ENCODE measurements at places on chromosomes 11 and 22. TPM values are rescaled to one million over a fixed set of nuclear protein-coding genes. Genes with fewer than 3 reads are reported as not detected.

Gene FDX1
- total RNA-seq, result 12.7 TPM

Gene SHISAL1
- total RNA-seq, result 6.6 TPM

Gene APOL3
- 76.3 TPM for total RNA-seq

Gene VWCE
- total RNA-seq, result 1.4 TPM

Gene HTR3A
- 1.8 TPM for total RNA-seq

Gene TEAD1
- 147 TPM for total RNA-seq

Gene TMEM191B
- total RNA-seq, result not detected

Gene C22orf15
- not detected for total RNA-seq

Gene ATXN10
- total RNA-seq, result 67.5 TPM

Gene SPA17
- 6.5 TPM for total RNA-seq

Gene OR2AT4
- not detected for total RNA-seq

Gene HTR3B
- not detected for total RNA-seq

Gene ANKK1
- total RNA-seq, result not detected

Gene SMC1B
- total RNA-seq, result not detected

Gene PARVG
- 13.5 TPM for total RNA-seq

Gene NXPE4
- not detected for total RNA-seq

Gene OR8G5
- not detected for total RNA-seq

Gene BTBD18
- not detected for total RNA-seq

Gene ZW10
- 10.0 TPM for total RNA-seq

Gene IL17REL
- not detected for total RNA-seq

Gene FAT3
- total RNA-seq, result 18.8 TPM

Gene PLA2G3
- total RNA-seq, result not detected

Gene TYR
- total RNA-seq, result not detected

Gene HYOU1
- 50.7 TPM for total RNA-seq

Gene WNT11
- 5.4 TPM for total RNA-seq

Gene KDM4D
- total RNA-seq, result under 0.01 TPM

Gene OR52A1
- total RNA-seq, result not detected

Gene JAML
- 0.92 TPM for total RNA-seq

Gene SLC17A6
- not detected for total RNA-seq

Gene FTH1
- total RNA-seq, result 1,795 TPM

Gene PHF21A
- total RNA-seq, result 38.8 TPM

Gene ST14
- 2.3 TPM for total RNA-seq

Gene C1QTNF4
- total RNA-seq, result 1.7 TPM

Gene FAM181B
- total RNA-seq, result 0.83 TPM

Measured in esophagus muscularis mucosa (tissue), 4 donors.